ENCODE measurements at places on chromosomes 6 and 20.

DNA sequence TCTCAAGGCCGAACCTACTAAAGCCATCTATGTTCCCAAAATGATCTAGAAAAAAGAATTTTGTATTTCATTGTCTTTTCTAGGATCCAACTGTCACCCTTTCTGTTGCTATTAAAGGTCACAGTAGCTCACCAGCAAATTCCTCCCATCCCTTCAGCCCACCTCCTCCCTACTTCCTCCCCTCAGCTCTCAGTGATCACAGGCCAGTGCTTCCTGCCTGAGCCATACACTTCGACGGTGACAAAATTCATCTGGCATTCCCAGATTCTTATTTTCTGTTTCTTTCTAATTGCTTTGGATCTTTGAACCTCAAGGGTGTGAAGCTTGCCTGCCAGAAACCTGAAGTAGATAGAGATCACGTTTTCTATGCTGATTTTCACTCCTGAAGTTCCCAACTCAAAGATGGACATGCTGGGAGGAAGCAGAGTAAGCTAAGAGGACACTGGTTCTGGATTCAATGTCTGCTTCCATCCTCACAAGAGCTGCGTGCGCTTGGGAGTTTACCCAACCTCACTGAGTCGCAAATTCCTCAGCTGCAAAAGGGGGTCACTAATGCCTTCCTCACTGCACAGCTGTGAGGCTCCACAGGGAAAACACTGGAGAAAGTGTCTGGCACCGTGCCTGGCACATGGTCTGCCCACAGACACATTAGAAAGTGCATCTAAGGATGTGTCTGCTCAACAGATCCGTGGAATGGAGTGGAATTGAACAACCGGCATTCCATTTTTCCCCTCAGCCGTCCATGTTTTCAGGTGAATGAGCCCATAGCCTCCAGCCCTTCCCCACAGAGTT is 34.5 kb downstream of the MDGA1 start:
- no peak for DNase-seq

GRCh38 chr6:35027807-35028206 is 113.3 kb downstream of the TCP11 start:
- DNase-seq = no peak

GRCh38 chr20:24970030-24970553 is 21.0 kb downstream of the CST7 start:
- DNase-seq = peak; percentile 3

DNA sequence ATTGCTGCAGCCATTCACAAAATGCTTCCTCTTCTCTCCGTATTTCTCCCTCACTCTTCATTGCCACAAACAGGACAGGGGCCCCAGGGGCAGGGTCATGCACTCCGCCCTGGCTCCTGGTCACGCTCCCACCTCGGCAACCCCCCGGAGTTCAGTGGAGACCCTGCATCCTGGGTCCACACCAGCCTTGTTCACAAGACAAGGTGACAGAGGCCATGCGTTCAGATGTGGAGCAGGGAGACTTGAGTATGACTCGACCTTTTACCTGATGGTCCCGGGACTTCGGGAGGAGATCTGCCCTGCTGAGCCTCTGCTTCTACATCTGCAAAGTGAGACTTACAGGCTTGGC is 49.4 kb downstream of the ANKRD60 start:
- no peak for DNase-seq

DNA sequence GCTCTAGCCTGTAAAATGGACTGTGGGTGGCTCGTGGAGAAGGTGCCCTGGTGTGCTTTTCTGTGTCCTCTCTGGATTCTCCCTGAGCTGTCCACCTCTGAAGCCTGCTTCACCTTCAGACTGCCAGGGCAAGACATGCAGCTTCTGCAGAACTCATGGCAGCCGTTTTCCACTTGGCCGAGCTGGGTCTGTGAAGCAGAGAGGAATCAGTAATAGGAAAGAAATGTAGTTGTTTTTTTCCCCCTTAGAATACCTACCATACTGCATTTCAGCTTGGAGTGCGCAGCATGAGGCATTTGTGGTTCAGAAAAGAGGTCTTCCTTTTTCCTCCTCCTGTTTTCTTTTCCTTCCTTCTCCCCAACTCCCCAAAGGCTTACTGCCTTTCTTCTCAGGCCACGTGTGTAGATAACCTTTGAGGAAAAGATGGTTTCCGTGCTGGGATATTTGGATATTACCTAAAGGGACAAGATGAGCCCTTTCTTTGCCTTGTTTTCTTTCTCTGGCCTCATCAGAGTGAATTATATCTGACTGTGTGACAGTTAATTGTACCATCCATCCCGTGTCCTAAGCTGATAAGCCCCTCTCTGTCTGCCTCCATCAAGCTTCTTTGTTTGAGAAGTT is 39.4 kb downstream of the RREB1 start:
- no peak for DNase-seq

- no peak for DNase-seq
These were observed 98.3 kb downstream of the TIAM2 start for GRCh38 chr6:155093430-155093829.

GRCh38 chr6:51959744-51960383 is 127.5 kb downstream of the PKHD1 start:
- DNase-seq = peak; percentile 34

DNA sequence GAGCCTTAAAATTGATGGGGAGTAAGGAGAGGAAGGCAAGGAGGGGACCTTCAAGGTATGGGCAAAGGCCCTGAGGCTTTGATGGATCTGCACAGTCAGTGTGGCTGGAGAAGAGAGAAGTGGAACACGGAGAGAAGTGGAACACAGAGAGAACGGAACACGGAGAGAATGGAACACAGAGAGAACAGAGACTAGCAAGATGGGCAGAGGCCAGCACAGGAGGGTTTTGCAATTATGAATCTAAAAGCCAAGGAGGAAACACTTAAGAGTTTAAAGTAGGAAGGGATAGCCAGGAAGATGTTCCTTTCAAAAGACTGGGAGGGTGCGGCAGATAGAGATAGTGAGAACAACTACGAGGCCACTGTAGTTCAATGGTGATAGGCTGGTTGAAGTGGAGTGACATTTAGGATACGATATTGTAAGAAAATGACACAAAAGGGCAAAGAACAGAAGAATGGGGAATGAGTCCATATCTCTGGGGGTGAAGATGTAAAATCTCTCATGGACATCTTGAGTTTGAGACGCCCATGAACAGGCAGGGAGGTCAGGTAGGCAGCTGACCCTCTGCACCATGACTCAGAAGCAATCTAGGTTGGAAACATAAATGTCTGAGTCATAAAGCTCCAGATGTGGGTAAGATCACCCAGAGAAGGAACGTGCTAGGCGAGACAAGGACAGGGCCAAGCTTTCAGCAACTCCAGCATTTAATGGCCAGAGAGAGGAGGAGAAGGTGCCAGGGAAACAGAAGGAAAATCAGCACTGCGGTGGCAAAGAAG is 25.4 kb downstream of the ZMYND8 start:
- no peak for DNase-seq

DNA sequence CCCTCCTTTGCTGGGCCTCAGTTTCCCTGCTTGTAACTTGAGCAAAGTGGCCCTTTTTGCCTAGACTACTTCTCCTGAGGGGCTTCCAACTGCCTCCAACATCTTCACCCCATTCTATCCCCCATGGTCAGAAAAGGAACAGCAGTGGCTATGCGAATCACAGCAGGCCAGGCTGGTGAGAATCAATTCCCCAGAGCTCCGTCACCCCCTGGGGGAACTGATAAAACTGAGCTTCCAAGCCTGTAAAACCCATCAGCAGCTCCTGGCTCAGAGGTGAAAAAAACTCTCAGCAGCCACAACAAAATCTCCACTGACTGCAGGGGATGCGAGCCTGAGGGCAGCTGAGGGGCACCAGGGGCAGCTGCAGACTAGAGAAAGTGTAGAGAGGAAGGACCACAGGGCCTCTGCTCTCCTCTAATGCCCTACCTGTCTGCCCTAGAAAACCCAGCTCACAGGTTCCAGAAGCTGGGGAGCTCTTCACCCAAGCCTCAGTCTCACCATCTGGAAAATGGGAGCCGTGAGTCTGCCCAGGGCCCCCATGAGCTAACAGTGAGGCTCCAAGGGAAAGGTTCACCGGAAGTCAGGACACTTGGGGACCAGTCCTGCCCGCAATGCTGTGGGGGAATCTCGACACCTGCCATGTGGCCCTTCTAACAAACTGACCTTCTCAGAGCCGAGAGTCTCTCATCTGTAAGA is 120.6 kb downstream of the GRM4 start:
- DNase-seq = no peak

DNA sequence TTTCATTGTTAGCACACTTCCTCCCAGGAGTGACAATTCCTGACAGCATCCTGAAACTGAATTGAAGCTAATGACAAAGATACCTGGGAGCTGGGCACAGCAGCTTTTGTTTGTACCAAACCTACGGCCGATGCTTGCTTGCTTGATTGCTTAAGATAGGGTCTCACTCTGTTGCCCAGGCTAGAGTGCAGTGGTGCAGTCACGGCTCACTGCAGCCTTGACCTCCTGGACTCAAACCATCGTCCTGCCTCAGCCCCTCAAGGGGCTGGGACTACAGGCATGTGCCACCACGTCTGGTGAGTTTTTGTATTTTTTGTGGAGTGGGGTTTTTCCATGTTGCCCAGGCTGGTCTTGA is 84.7 kb upstream of the SCP2D1 start:
- no peak for DNase-seq

DNA sequence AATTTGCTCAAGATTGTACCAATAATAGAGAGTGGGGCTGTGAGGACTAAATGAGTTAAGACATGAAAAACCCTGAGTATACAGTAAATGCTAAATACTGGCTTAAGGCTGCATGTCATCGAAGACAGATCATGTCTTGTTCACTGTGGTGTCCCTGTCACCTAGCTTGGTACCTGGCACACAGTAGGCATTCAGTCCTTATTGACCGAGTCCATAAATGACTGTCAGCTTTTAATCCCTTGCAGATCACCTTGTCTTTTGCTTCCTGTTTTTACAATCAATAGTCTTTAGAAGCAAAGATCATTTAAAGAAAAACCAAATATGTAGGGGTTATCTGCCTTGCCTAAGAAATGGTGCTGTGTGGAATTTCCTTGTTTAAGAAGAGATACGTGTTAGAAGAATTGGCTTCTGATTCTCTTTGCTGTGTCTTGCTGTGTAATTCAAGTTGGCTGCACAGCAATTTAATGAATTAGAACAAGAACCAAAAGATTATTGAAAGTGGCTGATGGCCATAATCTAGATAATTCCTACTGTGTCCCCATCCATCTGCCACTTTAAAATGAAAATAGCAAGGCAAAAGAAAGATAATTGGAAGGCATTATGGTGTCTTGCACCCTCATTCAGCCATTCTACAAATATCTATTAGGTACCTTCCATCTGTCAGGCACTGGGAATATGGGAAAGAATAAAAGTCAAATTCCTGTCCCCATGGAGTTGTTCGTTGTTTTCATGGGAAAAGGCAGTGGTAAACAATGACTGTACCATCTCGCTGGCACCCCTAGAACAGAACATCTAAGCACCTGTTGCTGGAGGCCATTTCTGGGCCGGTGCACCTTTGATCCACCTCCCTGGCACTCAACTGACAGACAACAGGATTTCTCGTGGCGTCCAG is 12.4 kb upstream of the MAPK13 start:
- no peak for DNase-seq

GRCh38 chr6:85865420-85866369 is 223.0 kb upstream of the SYNCRIP start:
- peak; percentile 11 for DNase-seq

- peak; percentile 46 for DNase-seq
These were observed 61.4 kb downstream of the BMP2 start for GRCh38 chr20:6828794-6829423.

DNA sequence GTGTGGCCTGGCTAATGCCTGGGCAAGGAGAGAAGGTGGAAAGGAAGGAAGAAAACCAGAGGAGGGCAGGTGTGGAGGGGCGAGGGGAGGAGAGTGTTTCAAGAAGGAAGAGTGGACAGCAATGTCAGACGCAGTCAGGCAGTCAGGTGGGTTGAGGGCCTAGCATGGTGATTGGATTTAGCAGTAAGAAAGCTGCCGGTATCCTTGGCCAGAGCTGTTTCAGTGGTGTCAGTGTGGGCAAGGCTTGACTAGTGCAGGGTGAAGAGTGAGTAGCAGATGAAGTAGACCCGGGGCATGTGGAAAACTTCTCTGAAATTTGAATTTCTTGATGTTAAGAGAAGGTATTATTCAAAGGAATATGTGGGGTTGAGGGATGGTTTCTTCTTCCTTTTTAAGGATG is 27.0 kb downstream of the SNX9 start:
- DNase-seq = no peak

DNA sequence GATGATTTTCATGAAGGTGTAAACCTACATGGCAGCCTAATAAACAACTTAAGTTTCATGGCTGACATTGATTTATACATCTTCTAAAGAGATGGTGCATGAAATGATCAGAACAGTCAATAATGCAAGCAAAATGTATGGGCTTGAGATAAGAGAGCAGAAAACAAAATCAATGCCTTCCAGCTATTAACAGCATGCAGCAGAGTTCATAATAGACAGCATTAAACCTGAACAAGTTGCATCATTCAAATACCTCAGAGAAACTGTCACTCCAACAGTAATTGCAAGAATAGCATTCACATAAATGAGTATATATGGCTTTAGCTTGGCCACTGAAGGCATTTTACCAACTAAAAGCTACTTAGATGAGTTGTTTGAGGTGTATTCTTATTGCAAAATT is 319.6 kb upstream of the ARID1B start:
- DNase-seq = no peak

- no peak for DNase-seq
These were observed 183.4 kb upstream of the POU3F2 start for GRCh38 chr6:98650941-98651340.

DNA sequence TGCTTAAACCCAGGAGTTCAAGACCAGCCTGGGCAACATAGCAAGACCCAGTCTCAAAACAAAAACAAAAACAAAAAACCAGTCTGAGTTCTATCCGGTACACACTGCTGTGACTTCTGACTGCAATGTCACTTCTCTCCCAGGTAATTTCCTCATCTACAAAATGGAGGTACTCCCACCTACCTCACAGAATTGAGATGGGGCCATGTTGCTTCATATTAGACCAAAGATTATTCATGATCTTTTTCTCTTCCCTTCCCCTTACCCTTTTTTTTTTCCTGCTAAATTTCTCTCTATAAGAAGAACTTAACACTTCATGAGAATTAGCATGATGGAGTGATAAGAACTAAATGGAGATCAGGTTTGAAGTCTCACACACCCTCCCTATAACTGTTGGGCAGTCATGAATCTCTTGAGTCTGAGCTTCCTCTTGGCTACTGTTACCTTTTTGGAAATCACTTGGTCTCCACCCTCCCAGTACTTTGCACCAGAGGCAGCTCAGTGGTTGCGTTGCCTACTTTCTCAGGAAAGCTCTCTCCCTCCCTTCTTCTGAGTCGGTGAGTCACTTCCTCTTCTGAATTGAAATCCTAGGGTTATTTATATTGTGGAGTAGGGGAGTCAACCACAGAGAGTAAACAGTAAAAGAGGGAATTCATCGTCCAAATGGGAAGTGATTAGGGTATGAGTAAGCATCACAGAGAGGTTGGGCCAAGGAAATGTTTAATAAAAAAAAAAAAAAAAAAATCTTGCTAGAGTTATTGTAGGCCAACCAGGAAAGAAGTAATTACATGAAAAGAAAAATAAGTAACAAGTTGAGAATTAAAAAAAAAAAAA is 59.9 kb upstream of the MAP7 start:
- DNase-seq = no peak

GRCh38 chr6:75748003-75748742 is 866 bp upstream of the MYO6 start:
- DNase-seq = no peak

Measured in ovary (tissue), 10 donors.